ENCODE measurements at places on chromosomes 1 and 21.

DNA sequence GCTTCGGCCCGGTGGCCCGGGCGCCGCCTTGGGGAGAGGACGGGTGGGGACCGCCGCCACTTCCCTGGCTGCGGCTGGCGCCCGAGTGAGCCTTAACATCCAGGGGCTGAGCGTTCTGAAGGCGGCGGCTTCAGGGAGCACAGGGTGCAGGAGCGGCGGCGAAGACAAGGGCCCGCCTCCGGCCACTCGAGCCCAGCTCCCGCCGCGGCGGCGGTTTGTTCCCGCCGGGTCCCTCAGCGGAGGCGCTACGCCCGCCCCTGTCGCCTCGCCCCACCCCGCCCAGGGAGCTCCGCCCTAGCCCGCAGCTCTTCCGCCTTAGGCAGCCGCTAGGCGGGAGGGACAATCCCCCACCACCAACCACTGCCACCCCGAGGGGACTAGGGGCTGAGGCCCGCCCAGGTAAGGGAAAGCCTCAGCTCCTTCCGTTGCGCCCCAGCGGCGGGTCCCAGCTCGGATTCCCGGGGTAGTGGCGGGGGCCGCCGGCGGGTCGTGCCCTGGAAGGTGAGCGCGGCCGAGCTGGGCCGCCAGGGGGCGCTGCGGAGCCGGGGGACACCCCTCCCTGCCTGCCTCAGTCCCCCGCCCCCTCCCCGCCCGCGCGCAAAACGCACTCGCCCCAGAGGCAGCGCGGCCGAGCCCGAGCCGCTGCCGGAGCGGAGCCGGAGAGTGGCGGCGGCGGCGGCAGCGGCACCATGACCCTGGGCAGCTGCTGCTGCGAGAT is at the start of gene FOXD2:
FOXD2 (plus strand) TSS at position 598 of the 718 bp plus-strand sequence; CDS start at position 690, 92 bp downstream.
- peak; percentile 78 for DNase-seq

DNA sequence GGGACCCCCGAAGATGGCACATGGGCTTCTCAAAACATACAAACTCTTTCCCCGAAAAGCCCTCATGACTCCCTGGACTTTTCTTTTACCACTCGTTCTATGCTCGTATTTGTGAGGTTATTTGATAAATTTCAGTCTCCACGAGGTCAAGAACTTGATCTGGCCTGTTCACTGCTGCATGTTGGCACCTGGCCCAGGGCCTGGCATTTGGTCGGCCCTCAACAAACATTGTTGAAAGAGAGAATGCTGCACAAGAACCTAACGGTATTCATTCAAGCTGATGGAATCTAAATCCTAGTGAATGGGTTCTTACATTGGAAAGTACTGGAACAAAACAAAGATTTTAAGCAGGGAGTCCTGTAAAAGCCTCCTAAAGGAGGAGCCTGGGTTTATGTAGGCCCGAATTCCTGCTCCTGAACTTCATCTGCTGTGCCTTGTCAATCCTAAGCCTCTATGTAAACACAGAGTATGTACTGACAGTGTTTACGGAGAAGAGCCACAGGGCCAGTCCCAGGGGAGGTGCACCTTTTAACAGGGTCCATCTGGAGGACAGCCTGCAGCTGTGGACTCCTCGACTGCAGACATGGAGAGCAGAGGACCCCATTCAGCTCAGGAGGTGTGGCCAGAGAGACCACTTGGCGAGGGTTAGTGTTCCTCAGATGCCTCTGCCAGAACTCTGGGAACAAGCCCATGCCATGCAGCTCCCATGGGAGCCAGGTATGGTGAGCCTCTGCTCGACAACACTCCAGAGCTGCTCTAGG is 46.9 kb downstream of the L1TD1 start:
- no peak for DNase-seq

- no peak for DNase-seq
Observed at GRCh38 chr1:125087247-125087646, 3902.5 kb downstream of the SRGAP2C start.

DNA sequence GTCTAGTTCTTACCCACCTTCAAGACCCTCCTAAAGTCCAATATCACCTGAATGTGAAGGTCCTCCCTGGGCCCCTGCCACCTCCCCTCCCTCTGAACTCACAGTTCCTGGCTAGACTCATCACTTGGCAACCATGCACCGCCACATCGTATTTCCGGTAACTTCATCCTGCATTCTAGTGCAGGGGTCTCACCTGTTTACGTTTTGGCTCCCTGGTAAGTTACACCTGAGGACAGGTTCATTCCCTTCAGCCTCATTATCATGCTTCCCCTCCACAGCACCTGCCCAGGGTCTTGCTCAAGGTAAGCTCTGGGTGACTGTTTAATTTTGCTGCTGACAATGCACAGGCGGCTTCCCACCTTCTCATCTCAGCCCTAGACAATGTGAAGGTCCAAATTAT is 93.1 kb downstream of the MIS18A start:
- no peak for DNase-seq

DNA sequence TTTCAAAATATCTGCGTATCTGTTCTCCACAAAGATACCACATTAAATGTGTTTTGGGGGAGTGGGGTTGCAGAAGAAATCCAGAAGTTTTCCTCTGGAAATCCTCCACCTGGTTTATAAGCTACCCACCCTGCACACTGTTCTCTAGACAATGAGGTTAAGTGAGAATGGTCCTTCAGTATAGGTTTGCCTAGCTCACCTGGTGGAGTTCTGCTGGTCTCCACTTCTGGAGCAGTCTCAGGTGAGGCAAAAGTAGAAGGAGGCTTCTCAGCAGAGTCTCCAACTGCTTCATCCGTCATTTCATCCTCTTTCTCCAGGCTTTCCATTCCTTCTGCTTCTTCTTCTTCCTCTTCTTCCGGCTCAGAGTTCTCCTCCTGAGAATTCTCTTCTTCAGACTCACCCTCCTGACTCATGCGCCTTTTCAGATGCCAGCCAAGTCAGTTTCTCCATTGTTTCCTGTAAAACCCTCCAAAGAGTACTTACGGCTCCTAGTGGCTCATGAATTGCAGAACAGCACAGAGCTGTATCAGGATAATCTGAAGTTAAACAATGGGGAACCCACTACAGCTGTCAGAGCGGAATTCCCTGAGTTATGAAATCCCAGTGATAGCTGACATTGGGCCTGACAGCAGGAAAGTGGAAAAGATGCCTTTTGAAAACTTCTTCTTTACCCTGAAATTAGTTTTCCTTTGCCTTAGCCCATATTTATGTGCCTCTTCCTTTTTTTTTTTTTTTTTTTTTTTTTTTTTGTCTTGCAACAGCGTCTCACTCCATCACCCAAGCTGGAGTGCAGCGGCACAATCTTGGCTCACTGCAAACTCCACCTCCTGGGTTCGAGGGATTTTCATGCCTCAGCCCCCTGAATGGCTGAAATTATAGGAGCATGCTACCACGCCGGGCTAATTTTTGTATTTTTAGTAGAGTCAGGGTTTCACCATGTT is 38.5 kb downstream of the MSTO1 start:
- DNase-seq = no peak

DNA sequence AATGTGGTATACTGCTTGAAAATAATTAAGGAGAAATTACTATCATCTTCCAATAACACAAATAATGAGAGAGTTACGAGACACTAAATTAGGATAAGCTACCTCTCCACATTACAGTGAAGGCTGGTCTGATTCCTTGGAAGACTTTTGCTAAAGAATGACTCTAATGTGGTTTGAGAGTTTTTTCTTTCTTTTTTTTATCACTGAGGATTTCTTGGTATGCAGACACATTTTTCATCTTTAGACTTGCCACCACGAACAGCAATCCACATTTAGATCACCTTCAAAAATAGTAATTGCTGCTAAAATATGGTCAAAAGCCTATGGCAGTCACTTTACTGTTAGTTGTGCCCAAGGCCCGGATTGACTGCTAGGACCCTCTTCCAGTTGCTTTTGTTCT is 16.6 kb upstream of the TMEM35B start:
- DNase-seq = no peak

- DNase-seq = no peak
Observed at GRCh38 chr1:94434365-94435045, 16.3 kb downstream of the ABCD3 start.

DNA sequence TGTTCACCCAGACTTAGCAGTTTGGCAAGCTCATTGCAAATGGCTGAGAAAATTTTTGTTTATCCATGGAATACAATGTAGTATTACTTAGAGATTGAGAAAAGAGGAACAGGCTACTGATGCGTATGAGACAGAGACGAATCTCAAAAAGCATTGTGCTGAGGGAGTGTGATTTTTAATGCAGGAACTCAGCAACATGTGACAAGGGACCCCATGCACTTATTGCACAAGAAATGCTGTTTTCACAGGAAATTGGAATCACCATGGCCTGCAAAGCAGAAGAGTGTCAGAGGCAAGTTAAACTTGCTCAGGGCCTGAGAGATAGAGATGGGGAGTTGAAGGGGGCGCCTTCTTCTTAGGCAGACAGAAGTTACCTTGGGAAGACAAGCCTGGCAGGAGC is 32.6 kb upstream of the TLR5 start:
- no peak for DNase-seq

DNA sequence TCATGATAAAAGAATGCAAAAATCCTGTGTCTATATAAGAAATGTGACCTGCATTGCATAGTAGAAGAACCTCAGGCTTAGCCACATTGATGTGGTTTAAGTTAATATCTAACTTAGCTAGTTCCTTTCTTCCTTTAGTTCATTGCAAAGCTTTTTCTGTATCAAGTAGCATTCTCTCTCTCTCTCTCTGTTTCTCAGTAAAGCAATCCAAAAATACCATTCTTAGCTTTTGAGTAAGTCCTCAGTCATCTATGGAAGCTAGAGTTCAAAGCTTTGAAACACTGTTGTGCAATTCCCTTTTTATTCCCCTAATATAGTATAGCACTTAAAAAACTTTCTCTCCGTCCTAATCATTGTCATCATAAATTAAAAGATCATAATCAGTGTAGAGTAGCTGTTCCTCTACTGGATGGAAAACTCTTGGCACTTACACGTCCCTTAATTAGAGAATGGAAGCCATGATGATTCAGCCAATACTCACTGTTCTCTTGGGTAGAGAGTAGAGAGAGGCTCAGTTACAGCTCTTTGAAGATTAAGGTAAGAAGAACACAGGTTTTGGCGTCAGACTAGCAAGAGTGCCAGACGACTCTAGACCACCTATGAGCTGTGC is 350.3 kb upstream of the LYPLAL1 start:
- DNase-seq = no peak

DNA sequence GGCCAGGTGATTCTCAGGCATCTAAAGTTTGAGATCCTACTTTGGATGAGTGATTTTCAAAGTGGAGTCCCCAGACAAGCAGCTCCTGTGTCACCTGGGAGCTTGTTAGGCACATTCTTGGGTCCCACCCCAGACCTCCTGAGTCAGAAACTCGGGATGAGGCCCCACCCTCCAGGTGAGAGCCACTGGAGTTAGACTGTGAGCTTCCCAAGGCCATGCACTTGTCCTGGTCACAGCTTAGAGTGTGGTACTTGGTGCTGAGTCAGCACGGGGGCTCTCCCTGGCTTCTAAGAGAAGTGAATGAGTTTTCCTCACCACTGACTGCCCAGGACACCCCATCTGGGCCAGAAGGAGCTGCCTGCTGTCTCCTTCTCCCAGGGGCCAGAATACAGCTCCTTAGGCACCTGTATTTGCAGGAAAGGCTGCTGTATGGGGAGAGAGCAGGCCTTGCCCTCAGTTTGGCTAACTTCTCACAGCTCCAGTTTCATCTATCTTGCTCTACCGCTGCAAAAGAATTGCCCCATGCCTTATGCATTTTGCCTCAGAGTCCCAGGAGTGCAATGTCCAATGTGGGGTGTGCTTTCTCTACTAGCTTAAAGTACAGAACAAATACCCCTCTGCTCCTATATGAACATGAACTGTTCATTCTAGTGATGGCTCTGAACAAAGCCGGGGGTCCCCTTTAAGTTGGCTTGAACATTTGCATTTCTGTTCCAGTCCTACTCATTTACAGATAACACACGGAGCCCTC is 98.1 kb downstream of the PSMG1 start:
- DNase-seq = no peak

DNA sequence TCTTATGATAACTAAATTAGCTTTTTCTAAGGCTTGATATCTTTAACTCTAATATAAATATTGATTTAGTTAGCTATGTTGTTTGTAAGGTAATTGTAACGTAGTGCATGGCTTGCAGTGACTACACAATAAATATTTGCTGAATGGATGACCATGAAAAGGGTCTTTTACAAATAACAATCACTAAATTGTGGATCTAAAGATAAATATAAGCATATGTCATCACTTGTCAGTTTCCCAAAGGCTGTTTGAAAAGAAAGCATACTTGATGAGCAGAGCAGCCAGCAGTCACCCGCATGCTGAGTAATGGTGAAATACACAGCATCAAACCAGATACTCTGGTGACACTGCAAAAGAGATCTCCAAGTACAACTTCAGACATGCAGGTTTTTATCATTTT is 92.5 kb upstream of the FMN2 start:
- DNase-seq = no peak

GRCh38 chr1:111731956-111732355 is 7.2 kb downstream of the INKA2 start:
- DNase-seq = no peak

DNA sequence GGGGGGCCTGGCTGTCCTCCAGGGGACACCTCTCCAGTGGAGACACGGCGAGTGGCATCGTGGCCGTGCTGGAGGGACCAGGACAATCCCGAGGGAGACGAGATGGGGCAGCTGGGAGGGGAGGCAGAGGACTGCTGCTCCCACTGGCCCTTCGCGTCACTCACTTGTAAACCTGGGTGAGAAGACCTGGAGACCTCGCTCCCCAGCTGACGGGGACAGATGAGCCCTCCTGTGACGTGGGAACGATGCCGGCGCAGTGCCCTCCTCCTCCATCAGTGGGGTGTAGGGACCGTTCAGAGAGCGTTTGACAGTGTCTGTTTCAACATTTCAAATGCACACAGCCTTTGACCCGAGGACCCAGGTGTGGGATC is 4.6 kb downstream of the SPATC1L start:
- DNase-seq = no peak

GRCh38 chr1:38569932-38570656 is 289.5 kb downstream of the RRAGC start:
- DNase-seq = no peak

DNA sequence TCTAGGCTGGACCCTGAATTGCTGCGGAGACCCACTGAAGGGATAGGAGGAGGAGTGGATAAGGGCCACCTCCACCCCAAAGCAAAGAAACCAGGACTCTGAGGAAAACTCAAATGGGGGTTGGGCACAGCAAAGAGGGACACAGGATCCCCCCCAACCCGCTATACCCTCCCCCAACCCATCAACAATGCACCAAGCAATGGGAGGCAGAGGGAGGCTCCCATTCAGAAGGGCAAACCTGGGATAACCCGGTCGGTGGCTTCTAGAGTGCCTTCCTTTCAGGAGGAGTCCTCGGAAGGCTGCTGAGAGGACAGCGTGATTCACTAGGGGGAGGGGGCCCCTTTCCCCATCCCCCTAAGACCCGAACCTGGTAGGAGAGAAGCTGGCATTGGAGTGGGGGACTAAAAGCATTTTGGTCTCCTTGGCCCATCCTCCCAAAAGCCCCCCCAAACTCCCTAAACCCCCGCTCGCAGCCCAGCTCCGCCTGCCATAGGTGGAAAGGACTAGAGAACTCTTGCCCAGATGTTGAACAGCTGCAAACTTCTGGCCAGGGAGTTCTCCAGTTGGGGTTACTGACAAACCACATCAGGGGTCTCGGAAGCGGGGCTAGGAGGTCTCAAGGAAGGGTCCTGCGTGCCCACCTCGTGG is 1.3 kb downstream of the MEF2D start:
- no peak for DNase-seq
